Omental fat pad (tissue), 4 donors: ENCODE measurements at places on chromosomes 5 and 9. TPM values are rescaled to one million over a fixed set of nuclear protein-coding genes. Genes with fewer than 3 reads are reported as not detected.

The ATP6V1G1 gene
- total RNA-seq = 152 TPM

The C1QTNF3 gene
- total RNA-seq = 2.0 TPM

The SV2C gene
- 0.36 TPM for total RNA-seq

The SPAG8 gene
- 2.8 TPM for total RNA-seq

The CATSPER3 gene
- 0.46 TPM for total RNA-seq

The MORN5 gene
- not detected for total RNA-seq

The PCDHGB6 gene
- 4.2 TPM for total RNA-seq

DNA sequence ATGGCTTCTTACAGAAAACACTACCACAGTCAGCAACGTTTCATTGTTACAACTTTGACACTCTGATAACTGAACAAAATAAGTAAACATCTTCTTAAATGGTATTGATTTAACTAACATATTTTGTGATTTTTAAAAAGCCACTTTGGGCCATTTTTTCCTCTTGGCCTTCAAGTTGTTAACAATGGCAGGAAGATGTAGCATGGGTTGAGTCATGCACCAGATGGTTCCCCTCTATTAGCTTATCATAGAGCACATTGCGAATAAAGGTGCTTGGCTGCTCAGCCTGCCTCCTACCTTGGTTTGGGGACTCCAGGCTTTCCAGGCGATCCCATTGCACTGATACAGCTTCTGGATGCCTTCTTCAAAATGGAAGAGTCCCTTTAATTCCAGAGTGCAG, 24.1 kb upstream of the CER1 start:
- DNase-seq = no peak

DNA sequence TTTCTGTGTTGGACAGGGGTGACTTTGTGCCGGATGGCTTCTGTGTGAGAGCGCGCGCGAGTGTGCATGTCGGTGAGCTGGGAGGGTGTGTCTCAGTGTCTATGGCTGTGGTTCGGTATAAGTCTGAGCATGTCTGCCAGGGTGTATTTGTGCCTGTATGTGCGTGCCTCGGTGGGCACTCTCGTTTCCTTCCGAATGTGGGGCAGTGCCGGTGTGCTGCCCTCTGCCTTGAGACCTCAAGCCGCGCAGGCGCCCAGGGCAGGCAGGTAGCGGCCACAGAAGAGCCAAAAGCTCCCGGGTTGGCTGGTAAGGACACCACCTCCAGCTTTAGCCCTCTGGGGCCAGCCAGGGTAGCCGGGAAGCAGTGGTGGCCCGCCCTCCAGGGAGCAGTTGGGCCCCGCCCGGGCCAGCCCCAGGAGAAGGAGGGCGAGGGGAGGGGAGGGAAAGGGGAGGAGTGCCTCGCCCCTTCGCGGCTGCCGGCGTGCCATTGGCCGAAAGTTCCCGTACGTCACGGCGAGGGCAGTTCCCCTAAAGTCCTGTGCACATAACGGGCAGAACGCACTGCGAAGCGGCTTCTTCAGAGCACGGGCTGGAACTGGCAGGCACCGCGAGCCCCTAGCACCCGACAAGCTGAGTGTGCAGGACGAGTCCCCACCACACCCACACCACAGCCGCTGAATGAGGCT, at the start of gene ADRB2:
ADRB2 (plus strand) TSS at position 559 of the 686 bp plus-strand sequence. CDS start 221 bp downstream, outside the sequence.
- peak; percentile 77 for DNase-seq

DNA sequence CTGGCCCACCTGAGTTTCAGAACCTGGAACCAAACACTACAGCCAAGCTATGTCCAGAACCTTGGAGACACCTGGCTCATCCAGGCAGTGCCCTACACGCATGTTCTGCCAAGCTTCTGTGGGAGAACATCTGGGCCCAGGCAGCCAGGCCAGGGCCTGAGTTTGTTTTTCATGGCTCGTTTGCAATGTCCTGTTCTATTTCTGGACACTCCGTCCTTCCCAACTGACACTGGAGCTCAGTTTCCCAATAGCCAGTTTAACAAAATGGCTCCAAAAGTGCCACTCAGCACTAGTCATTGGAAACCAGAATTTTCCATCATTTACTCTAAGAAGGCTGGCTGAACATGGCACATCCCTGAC, 38.6 kb downstream of the SH3RF2 start:
- no peak for DNase-seq

DNA sequence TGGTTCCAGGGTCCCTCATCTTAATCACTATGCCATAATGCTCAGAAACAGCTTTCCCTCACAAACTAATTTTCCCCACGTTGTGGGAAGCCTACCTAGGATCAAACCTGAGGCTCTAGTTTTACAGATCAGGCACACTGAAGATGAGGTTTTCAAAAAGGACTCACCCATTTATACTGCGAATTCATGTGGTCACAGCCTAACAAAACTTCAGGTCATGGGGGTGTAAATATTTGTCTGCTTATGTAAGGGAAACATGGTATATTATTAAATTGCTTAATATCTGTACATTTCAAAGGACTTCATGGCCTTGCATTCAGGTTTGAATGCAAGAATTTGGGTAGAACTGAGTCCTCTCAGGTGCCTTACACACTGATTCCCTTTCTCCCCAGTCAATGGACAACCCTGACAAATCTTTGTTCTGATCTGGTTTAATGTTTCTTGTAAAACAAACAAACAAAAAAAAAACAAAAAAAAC, 12.1 kb downstream of the ZFAND5 start:
- DNase-seq = no peak

DNA sequence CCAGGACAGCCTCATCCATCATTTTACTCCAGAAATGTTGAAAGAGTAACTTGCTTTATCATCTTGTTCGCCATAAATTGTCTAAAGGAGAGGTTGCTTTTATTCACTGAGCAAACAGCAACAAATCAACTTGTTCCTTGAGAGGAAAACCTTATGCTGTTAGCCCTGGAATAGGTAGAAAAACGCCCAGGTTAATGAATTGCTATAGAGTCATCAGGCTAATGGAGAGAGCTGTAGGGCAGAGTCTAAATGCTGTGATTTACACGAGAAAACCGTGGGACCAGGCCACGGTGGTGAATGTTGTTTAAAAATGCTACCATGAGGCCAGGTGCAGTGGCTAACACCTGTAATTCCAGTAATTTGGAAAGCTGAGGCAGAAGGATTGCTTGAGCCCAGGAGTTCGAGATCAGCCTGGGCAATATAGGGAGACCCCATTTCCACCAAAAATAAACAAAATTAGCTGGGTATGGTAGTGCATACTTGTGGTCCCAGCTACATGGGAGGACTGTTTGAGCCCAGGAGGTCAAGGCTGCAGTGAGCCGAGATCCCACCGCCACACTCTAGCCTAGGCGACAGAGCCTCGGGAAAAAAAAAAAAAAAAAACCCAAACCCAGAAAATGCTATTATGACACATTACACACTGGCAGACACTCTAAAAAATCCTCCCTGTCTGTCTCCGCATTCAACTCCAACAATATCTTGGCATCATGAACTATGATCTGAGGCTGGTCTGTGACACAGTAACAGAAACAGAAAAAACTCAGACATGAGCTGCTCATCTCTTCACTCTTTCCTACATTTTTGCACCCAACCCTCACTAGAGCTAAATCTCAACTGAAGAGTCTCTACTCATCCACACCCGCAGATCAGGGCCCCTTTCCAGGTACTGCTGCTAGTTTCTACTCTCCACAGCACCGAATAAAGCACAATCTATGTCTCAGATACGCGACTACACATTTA, 118.6 kb upstream of the RETREG1 start:
- DNase-seq = no peak

- no peak for DNase-seq
Observed at GRCh38 chr5:6502421-6502820, 53.8 kb downstream of the UBE2QL1 start.

- no peak for DNase-seq
Observed at GRCh38 chr5:59759600-59760351, 133.8 kb downstream of the PDE4D start.

DNA sequence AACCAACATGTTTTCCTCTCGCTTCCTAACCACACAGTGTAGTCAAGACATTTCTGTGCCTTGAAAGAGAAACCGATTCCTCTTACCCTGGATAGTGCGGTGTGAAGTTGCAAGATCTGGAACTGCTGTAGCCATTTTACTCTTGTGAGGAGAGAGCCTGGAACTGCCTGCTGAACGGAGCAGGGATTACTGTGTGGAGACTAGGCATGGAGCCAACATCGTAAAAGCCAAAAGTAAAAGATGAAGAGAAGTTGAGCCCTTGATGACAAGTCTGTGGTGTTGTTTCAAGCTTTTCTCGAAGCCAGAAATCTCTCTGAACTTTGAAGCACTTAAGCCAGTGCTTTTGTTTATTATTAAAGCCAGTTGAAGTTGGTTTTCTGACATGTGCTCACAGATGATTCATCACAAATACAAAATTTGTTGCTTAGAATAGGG, 110.1 kb upstream of the GRIN3A start:
- no peak for DNase-seq

GRCh38 chr9:75149841-75150241, 61.5 kb downstream of the OSTF1 start:
- no peak for DNase-seq

- DNase-seq = no peak
Observed at GRCh38 chr9:114193090-114193489, 37.8 kb downstream of the COL27A1 start.

DNA sequence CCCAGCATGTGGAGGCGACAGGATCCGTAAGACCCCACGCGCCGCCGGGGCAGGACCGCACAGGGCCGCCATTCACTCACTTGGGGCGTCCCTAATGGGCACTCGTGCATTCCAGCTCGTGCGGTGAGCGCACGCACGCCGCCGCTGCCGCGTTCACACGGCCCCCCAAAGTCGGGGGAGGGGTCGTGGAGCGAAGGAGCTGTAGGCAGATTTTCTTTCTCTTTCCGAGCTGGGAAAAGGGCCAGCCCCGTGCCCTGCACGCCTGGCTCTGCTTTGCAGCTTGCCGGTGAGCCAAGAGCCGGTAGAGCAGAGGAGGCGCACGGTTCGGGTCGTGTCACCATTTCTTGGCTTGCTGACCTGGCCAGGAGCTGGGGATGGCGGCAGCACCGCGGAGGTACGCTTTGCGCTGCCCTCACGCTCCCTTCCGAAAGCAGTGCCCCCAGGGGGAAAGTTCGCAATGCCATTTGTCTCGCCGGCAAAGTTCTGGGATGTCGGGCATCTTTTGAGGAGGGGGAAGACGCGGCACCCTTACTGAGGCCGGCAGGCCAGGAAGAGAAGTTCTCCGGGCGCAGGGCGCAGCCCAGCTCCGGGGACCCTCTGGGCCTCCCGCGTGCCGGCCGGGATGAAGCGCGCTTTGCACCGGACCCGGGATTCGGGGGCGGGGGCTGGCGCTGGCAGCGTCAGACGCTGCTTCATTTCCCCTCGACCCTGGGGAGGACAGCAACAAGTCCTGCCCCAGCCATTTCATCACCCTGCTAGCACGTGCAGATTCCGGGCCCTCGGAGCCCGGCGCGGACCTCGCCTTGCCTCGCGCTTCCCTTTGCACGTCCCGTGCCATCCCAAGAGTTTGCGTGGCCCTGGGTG, 898 bp downstream of the STC2 start:
- DNase-seq = no peak

DNA sequence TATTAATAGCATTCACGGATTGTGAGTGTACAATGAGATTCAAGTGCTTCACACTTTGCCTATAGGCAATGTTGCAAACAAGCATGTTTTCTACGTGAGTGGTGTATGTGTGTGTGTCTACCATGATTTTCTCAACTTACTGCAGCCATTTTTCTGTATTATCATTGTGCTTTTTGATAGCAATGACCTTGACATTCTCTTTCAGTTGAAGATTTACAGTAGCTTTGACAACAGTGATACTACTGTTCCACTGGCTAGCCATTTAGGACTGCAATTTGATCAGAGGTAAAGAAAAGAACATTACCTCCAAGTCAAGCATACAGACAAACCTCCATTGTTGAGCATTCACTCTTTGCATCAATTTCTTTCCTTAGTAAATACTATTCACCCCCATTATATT, 297.0 kb downstream of the MAN2A1 start:
- DNase-seq = no peak

DNA sequence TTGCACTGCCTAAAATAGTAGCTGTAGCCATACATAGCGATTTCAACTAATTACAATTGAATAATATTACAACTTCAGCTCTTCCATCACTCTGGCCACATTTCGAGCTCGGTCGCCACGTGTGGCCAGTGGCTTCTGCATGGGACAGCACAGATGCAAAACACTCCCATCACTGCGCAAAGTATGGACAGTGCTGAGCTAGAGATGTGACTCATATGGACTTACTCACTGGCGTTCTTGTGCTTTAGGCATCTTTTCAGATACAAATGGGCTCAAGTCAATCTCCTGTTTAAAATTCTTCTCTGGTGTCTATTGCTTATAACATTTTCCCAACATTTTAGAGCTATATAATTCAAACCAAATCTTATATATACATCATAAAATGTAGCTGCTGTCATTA, 222.7 kb downstream of the ELAVL2 start:
- DNase-seq = no peak

DNA sequence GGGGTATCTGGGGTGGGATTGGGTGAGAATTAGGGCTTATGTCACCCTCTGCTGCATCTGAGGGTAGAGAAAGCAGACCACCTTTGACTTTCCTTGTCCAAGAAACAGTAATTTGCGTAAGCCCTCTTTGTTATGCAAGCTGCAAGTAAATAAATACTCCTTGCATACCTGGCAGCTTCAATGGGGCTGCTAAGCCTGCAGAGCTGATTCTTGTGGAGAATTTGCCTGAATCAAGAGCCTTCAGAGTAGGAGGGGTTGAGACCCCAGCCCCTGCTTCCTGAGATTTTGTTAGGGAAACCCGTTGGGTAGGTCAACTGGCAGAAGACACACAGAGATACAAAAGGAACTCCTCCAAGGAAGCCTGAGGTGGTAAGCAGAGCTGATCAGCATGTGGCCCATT, 515.1 kb downstream of the DMAC1 start:
- DNase-seq = no peak

GRCh38 chr5:71887680-71888079, 168.6 kb downstream of the CARTPT start:
- DNase-seq = no peak

GRCh38 chr9:79788662-79789061, 216.9 kb downstream of the TLE4 start:
- no peak for DNase-seq

GRCh38 chr9:7028591-7028990, 270.8 kb downstream of the KDM4C start:
- DNase-seq = no peak

- DNase-seq = no peak
Observed at GRCh38 chr9:127650518-127650917, 38.4 kb downstream of the STXBP1 start.

DNA sequence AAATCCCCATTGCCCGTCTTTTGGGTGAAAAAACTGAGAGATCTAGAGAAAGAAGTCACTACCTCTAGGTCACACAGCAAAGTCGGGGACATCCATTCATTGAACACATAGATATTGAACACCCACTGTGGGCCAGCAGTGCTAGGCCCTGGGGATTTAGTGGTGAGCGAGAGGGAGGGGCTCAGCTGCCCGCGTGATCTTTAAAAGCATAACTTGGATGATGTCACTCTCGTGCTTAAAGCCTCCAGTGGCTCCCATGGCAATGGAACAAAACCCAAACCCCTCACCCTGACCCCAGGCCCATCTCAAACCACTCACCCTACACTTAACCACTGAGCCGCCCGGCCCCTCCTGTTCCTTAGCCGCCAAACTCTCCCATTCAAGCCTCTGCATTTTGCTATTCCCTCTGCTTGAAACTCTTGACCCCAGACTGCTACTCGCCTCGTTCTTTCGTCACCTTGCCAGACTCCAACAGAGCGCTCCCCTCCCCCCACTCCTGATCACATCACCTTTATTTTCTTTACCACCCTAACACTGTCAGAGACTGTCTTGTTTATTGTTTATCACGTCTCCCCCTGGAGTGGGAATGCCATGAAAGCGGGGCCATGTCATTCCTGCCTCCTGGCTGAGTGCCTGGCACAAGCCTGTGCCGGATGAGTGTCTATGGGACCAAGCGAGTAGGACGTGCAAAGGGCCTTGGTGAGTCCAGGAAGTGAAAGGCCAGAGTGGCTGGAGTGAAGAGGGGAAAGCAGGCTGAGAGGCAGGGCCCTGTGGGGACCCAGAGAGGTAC, 710 bp upstream of the PIP5KL1 start:
- no peak for DNase-seq
